Gastrocnemius medialis (tissue), 4 donors: ENCODE measurements at places on chromosomes 1 and 21. TPM values are rescaled to one million over a fixed set of nuclear protein-coding genes. Genes with fewer than 3 reads are reported as not detected.
A peak's percentile ranks its signal among the peaks of the same experiment; 100 is the strongest.

The AQP10 gene
- total RNA-seq: not detected

The HAO2 gene
- total RNA-seq: not detected

The SHISAL2A gene
- 0.41 TPM for total RNA-seq

The FBLIM1 gene
- 1.4 TPM for total RNA-seq

The PGLYRP3 gene
- not detected for total RNA-seq

The DMBX1 gene
- not detected for total RNA-seq

The ANGPTL7 gene
- total RNA-seq: 3.9 TPM

The AZIN2 gene
- 1.3 TPM for total RNA-seq

The GBP1 gene
- total RNA-seq: 6.9 TPM

The NPR1 gene
- total RNA-seq: 3.2 TPM

The FNDC5 gene
- 274 TPM for total RNA-seq

The RAB25 gene
- not detected for total RNA-seq

The MIXL1 gene
- total RNA-seq: not detected

The HSD3B2 gene
- 0.66 TPM for total RNA-seq

The RORC gene
- total RNA-seq: 155 TPM

The GLIS1 gene
- not detected for total RNA-seq

DNA sequence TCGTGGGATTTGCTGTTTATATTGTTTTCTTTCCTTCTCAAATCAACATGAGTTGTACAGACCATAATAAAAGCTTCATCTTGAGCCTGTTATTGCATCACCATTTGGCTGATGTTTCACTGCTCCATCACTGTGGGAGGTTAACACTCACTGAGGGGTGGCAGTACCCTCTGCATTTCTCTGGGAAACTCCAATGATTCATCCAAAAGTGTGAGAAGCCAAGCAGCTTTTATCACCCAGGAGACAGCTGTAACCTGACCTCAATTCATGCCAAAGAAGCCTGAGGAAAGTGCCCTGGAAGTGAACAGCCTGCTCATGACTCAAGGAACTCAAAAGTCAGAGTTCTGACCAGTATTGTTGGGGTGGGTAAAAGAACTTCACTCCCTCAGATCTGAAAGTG lies 84.1 kb downstream of the GPR88 start:
- DNase-seq: peak; percentile 15

DNA sequence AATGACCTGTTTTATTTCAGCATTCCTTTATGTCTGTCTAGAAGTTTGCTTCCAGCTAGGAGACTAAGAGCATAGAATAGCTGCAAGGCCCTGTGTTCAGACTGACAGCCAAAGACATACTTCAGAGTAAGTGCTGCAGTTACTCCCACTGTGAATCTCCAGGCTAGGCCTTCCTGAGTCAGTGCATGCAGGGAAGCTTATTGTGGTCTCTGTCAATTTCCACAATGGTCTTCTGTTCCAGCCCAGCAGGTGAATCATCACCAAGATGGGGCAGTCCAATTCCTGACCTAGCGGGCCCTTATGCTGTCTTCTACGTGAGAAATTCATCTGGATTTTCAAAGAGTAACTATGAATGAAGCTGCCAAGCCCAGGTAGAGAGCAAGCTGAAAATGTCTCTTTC lies 146.3 kb upstream of the C8B start:
- no peak for DNase-seq

DNA sequence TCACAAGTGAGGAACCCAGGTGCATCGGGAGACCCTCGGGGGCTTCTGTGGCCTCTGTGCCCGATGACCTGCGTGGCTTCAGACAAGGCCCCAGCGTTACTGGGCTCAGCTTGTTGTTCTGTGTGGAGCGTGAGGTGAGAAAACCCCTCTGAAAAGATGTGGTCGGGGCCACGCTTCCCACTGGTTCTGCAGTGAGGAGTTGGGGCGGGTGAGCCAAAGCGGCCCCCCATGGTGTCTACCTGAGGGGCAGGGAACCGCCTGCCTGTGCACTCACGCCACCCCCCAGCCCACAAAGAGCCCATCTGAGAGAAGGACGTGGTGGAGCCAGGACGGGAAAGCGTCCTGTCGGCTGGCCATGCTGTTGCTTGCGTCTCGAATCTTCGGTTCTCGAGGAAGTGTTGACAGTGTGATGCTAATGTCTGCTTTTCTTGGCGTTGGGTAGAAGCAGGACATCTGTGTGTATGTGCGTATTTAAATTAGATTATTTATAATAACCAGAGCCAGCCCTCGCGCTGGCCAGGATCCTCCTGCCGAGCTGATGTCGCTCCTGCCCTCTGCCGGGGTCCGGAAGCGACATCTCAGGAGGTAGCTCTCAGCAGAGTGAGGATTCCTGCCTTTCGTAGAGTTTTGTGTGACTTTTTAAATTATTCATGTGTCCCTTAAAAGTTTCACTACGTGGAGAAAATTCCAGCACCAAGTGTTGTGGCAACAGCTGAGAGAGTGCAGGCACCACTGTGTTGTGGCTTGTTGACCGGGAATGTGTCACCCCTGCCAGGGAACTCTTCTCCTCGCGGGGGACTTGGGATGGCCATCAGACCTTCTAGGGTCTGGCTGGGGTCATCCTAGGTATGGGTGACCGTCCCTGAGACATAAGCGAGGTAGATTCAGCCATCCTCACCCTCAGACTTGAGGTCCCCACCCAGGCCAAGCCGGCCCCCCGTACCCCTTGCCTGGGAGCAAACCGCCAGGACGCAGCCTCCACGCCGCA lies 15.3 kb downstream of the TMEM201 start:
- no peak for DNase-seq

DNA sequence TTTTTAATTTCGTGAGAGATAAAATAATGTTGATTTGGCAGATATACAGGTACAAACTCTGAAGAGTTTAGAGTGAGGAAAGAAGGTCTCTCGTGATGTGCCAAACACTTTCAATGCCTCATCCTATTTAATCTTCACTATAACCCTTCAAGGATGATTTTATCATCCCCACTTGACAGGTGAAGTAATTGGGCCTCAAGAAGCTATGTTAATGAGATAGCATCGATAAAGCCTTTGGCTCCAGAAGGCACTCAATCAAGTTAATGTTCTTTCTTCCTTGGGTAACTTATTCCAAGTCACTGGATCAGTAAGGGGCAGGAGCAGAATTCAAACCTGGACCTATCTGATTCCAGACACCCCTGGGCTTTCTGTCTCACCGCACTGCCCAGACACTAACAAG lies 7.2 kb downstream of the LMOD1 start:
- DNase-seq: no peak

- no peak for DNase-seq
Observed at GRCh38 chr1:184701816-184702215, 52.8 kb downstream of the EDEM3 start.

GRCh38 chr1:247740721-247741120 lies 2.3 kb downstream of the OR14K1 start:
- no peak for DNase-seq

GRCh38 chr1:47555841-47556560 lies 118.2 kb downstream of the FOXD2 start:
- no peak for DNase-seq

- DNase-seq: no peak
Observed at GRCh38 chr1:89755591-89755990, 65.2 kb upstream of the LRRC8D start.

- DNase-seq: no peak
Observed at GRCh38 chr1:57908147-57908890, 484.5 kb upstream of the DAB1 start.

GRCh38 chr21:39097981-39098380 lies 85.3 kb downstream of the PSMG1 start:
- no peak for DNase-seq

DNA sequence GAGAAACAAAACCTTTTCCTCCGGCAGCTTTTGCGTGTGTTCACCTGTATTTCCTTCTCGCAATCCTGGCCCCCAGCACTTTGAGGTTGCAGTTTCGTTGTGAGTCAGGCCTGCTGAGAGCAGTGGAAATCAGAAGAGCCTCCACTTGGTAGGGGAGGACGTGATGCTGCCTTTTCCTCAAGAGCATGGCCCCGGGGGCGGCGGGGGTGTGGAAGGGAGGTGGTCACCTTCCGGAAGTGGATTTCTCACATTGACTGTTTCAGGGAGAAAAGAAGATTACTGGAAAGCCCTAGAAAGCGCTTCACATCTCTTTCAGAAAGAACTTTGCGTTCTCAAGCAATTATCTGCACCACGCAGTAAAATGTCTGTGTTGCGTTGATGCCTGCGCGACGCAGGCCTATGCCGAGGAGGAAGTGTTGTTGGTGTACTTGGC lies 12.2 kb upstream of the IL10 start:
- no peak for DNase-seq

DNA sequence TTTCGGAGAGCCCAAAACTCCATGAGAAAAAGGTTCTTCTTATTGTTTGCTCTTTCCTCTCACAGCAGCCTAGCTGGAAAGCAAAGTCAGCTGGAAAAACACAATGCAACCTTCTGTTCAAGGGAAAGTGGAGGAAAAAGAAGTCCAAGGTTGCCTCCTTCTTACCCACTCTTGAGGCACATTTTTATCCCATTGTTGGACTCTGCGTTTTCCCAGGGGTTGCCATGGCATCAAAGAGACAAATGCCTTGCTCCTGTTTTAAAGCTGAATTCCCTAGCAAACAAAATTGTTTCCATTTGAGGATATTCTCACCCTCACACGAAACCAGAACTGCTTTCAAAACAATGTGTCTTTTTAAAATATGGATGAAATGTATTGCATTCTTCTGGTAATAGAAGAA lies 45.1 kb upstream of the PALMD start:
- no peak for DNase-seq

- peak; percentile 43 for DNase-seq
Observed at GRCh38 chr1:108819878-108820277, 37.0 kb downstream of the AKNAD1 start.

GRCh38 chr1:225908013-225908640 lies 15.9 kb downstream of the PYCR2 start:
- peak; percentile 0 for DNase-seq

GRCh38 chr1:16122916-16123315 lies 33.0 kb downstream of the EPHA2 start:
- no peak for DNase-seq

- DNase-seq: no peak
Observed at GRCh38 chr1:35844826-35845225, 37.0 kb downstream of the AGO4 start.

- DNase-seq: no peak
Observed at GRCh38 chr1:236141447-236142252, 689 bp upstream of the GPR137B start.

GRCh38 chr1:19437891-19438294 lies 47.4 kb downstream of the CAPZB start:
- peak; percentile 62 for DNase-seq

DNA sequence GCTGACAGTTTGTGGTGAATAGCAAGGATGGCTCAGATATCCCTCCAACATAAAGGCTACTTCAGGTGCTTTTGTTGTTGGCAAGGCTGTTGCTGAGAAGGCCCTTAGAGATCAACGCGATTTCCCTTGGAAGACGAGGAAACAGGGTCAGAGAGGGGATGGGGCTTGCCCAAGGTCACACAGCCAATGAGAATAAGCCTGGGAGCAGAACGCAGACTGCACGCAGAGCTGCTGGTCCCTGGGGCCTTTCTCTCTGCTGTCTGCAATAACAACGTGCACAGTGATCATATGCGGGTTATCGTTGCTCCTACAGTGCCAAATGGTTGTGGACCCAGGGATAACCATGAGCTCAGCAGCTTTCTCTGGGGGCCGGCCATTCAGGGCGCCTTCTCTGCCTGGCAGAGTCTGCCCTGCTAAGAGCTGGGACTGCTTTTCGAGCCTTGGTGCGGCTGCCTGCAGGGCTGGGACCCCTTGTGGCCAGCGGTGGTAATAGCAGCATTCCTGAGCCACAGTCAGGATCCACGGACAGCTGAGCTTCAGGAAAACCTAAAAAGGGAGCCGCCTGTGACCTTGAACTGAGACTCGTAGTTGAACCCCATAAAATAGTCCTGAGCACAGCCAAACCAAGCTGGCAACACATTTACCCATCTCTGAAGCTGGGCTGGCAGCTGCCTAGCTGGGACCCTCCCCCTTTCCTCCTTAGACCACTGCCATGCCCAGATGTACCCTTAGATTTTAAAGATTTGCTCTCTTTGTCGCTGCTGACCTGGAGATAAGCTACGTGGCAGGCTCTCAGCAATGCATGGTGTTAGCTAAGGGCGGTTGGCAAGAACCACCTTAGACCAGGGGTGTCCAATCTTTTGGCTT lies 39.8 kb downstream of the HTR6 start:
- peak; percentile 50 for DNase-seq

DNA sequence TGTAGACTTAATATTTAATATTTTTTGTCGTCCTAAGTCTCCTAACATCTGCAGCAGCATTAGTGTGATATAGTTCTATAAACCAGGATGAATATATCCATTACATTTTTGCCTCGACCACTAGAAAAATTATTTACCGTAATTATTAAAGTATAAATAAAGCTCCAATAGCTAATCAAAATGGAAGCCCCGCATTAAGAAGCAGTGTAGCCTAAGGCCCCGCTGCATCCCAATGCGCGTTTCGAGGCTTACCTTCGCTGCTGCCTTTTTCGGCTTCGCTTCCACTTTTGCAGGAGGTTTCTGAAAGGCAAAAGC lies 891 bp downstream of the HMGN1 start:
- no peak for DNase-seq

- no peak for DNase-seq
Observed at GRCh38 chr1:15531003-15531402, 4.4 kb downstream of the DNAJC16 start.
